Hematopoietic multipotent progenitor cell (in vitro differentiated cells): ENCODE measurements at places on chromosomes 13 and 19.

DNA sequence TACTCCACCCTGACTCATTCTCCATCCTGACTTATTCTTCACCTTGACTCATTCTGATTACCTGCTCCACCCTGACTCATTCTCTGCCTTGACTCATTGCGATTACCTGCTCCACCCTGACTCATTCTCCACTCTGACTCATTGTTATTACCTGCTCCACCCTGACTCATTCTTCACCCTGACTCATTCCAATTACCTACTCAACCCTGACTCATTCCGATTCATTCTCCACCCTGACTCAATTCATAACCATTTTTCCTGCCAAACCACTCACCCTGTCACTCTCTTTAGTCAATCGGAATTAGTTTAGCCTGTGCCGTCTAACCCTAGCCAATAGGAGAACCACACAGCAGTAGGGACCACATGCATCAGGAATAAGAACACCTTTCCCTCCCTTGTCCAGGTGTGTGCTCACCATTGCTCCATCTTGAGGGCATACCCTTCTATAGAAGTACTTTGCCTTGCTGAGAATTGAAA lies 1227.4 kb upstream of the PCDH20 start:
- no peak for DNase-seq

- DNase-seq = no peak
Observed at GRCh38 chr13:95627590-95627989, 16.9 kb downstream of the DZIP1 start.

GRCh38 chr13:67519356-67519755 lies 289.2 kb upstream of the PCDH9 start:
- no peak for DNase-seq

DNA sequence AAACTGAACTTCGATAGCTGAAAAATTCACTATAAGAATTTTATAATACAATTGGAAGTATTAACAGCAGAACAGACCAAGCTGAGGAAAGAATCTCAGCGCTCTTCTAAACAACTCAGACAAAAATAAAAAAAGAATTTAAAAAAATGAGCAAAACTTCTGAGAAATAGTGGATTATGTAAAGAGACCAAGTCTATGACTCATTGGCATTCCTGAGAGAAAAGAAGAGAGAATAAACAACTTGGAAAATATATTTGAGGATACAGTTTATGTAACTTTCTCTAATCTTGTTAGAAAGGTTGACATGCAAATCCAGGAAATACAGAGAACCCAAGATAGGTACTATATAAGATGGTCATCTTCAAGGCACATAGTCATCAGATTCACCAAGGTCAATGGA lies 25.4 kb downstream of the SLC25A15 start:
- DNase-seq = no peak

- DNase-seq = no peak
Observed at GRCh38 chr13:60012488-60012887, 151.2 kb downstream of the DIAPH3 start.

- DNase-seq = no peak
Observed at GRCh38 chr19:52935434-52935833, 12.2 kb upstream of the ZNF888 start.

- DNase-seq = no peak
Observed at GRCh38 chr19:8573316-8573715, 3.9 kb downstream of the MYO1F start.

- no peak for DNase-seq
Observed at GRCh38 chr13:40994581-40995230, 24.4 kb downstream of the ELF1 start.

- no peak for DNase-seq
Observed at GRCh38 chr19:50269653-50270052, 59.5 kb downstream of the KCNC3 start.

GRCh38 chr13:95862408-95862807 lies 185.5 kb downstream of the DNAJC3 start:
- DNase-seq = no peak

DNA sequence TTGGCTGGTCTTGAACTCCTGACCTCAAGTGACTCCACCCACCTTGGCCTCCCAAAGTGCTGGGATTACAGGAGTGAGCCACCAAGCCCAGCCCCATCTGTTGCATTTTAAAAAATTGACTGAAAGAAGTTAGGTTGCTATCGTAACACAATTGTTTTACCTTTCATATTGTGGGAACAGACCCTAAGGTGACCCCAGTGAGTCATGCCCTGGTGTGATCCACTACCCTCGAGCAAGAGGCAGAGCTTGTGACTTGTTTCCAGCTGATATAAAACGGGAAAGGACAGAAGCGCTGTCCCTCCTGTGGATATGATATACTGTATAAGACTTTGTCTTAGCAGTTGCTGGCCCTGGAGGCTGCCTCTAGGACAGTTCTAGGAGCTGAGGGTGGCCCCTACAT lies 308.6 kb downstream of the HS6ST3 start:
- no peak for DNase-seq

GRCh38 chr13:27482983-27483382 lies 32.6 kb upstream of the MTIF3 start:
- DNase-seq = peak; percentile 42

DNA sequence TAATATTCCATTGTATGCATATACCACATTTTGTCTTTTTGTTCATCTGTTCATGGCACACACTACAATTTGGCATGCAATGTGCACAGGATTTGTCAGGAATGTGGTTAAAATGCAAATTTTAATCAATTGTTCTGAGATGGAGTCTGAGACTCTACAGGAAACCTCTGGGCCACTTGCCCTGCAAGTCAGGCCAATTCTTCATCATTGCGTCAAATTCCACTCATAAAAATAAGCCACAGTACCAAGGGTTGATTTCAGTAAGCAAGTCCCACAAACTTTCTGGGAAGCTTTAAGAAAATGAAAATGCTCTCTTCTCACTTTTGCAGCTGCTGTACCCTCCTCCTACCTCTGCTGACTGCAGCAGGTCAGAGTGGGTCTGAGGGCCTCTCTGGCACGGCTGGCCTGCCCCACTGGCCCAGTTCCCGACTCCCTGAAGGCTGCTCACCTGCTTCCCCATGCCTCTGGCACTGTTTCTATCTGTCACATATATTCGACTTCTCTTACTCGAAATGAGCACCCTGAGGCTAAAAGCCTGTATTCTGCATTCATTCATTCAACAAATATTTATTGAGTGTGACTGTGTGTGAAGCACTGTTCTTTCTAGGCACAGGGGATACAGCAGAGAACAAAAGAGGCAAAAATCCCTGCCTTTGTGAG lies 83.8 kb upstream of the WASF3 start:
- DNase-seq = no peak

GRCh38 chr19:510606-511100 lies 3.4 kb downstream of the TPGS1 start:
- peak; percentile 93 for DNase-seq

- DNase-seq = no peak
Observed at GRCh38 chr13:108214441-108215271, 680 bp downstream of the LIG4 start.

GRCh38 chr13:79674765-79675515 lies 194.0 kb downstream of the NDFIP2 start:
- DNase-seq = no peak

- DNase-seq = no peak
Observed at GRCh38 chr13:72853000-72853399, 71.1 kb downstream of the PIBF1 start.

GRCh38 chr13:24505756-24506155 lies 6.8 kb downstream of the PARP4 start:
- DNase-seq = no peak

- DNase-seq = no peak
Observed at GRCh38 chr19:31568724-31569123, 219.5 kb upstream of the TSHZ3 start.

DNA sequence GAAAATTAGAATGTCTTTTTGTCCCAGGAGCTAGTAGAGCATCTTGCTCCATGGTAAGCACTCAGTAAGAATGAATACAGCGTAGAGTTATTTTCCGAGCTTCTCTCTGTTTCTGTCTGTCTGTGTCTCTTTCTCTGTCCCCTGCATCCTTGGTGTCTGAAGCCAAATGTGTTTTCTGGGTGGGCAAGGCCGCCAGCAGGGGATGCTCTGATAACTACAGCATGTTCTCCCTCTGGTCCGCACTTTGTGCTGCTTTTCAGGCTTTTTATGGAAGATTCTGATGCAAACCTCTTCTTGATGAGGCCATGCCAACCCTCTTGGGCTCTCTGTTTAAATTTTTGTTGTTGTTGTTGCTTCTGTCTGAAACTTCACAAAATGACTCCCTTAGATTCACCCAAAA lies 142.8 kb upstream of the UBL3 start:
- DNase-seq = no peak

GRCh38 chr13:21949818-21950429 lies 279.1 kb downstream of the FGF9 start:
- DNase-seq = no peak

DNA sequence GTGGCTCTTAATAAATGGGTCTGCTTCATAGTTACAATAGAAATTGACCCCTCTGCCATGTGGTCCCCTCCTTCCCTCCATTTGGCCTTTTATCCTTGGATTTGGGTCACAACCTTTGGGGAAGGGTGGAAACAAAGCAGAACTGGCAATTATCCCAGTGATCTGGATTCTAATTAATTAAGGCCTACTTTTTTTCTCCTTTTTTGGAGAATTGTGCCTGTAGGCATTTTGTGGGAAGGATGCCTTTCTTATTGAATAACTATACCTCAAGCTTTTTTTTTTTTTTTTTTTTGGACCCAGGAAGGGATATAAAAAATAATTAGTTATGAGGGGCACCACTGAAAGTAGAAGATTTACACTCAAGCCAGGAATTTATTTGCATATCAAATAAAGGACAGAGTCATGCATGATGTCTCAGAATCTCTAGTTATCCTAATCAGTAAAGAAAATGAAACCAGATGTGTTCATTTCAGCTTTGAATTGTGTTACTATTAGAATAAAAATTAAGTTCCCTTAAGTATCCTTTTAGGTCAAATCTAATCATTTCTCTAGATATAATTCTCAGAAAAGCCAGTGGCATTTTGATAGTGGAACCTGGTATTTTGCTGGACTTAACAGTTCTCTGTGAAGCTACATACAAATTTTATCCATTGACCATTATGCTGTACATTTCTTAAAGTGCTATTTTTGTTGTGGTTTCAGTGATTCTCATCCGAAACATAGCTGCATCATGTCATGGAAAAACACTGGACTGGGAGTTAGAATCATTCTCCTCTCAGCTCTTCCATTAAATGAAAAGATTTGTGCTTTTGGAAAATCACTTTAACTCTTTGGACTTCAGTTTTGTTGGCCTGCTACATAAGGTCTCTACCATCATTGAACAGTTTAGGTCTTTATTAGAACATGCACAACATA lies 129.3 kb downstream of the KCNRG start:
- DNase-seq = no peak

DNA sequence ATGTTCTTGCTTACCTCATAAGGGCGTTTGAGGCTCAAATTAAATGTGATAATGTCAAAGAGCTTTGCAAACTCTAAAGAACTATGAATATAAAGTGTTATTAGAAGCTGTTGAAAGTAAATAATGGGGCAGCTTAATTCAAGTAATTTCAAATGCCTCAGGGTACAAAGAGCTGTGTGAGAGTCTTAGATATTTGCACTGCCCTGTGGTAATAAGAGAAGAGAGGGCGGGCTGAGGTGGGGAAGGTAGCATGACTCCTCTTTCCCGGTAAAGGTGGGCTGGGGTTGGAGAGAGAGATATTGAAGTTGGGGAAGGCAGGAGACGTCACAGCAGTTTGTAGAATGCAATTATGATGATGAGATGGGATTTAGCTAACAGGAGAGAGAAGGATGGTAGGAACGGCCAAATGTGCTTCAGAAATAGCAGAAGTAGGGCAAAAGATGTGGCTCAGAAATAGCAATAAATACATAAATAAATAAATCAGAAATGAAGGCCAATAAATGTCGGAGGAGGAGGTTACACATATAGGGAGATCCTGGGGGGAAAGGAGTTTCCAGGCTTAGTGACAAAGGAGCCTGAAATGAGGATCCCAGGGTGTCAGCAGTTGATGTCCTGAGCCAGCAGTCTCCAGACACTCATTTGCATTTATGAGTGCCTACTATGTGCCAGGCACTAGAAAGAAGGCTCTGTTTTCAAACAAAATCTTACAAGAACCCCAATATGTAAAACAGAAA lies 35.7 kb upstream of the RCBTB2 start:
- no peak for DNase-seq

GRCh38 chr13:96381681-96382080 lies 291.8 kb downstream of the HS6ST3 start:
- DNase-seq = no peak

- DNase-seq = peak; percentile 77
Observed at GRCh38 chr13:110644892-110645521, 29.7 kb downstream of the NAXD start.

- no peak for DNase-seq
Observed at GRCh38 chr19:35005256-35005977, 5.3 kb downstream of the GRAMD1A start.

GRCh38 chr13:94947392-94947791 lies 235.0 kb upstream of the SOX21 start:
- no peak for DNase-seq

GRCh38 chr13:44171156-44171555 lies 202.5 kb upstream of the SERP2 start:
- no peak for DNase-seq

DNA sequence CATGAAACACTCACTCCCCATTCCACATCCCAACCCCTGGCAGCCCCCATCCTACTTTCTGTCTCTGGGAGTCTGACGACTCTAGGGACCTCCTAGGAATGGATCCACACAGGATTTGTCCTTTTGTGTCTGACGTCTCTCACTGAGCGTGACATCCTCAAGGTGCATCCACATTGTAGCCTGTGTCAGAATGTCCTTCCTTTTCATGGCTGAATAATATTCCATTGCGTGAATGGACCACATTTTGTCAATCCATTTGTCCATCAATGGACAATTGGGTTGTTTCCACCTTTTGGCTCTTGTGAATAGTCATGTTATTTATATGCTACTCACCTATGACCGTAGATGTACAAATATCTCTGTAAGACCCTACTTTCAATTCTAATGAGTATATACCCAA lies 16.8 kb upstream of the NMRK2 start:
- no peak for DNase-seq

DNA sequence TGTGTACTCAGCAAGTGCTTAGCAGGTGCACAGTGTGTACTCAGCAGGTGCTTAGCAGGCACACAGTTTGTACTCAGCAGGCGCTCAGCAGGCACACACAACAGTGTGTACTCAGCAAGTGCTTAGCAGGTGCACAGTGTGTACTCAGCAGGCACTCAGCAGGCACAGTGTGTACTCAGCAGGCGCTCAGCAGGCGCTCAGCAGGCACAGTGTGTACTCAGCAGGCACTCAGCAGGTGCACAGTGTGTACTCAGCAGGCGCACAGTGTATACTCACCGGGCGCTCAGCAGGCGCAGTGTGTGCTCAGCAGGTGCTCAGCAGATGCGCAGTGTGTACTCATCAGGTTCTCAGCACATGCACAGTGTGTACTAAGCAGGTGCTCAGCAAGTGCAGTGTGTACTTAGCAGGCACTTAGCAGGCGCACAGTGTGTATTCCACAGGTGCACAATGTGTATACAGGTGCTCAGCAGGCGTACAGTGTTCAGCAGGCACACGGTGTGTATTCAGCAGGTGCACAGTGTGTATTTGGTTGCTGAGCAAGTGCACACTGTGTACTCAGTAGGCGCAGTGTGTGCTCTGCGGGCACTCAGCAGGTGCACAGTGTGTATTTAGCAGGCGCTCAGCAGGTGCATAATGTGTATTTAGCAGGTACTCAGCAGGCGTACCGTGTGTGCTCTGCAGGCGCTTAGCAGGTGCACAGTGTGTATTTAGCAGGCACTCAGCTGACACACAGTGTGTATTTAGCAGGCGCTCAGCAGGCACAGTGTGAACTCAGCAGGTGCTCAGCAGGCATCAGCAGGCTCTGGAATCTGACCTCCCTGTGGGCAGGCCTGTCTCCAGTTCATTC lies 15.1 kb downstream of the CRTC1 start:
- DNase-seq = no peak
